Stimulated activated CD4-positive, alpha-beta T cell treated with anti-CD3 and anti-CD28 coated beads, Interleukin-2, amount 100 ng/mL, for 24 hours (primary cell): ENCODE measurements at places on chromosomes 2 and 18.

DNA sequence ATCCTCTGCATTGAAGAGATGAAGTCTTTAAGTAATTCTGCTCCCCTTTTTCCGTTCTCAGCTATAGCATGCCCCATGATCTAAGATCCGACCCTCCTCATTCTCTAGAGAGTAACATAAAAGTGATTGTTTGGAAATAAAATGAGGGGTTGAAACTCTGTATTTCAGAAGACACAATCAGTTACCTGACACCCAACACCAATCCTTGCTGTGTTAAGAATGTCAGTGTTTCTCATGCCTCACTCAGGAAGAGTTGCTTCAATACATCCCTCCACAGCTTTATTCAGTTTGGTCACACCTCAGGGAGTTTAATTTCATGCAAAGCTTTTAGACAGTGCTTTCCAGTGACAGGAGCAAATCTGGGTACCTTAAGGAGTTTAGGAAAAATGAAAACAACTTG is 49.9 kb upstream of the RBBP8 start:
- DNase-seq, result no peak

GRCh38 chr2:54658564-54659071 is 64.8 kb upstream of the EML6 start:
- DNase-seq, result no peak

DNA sequence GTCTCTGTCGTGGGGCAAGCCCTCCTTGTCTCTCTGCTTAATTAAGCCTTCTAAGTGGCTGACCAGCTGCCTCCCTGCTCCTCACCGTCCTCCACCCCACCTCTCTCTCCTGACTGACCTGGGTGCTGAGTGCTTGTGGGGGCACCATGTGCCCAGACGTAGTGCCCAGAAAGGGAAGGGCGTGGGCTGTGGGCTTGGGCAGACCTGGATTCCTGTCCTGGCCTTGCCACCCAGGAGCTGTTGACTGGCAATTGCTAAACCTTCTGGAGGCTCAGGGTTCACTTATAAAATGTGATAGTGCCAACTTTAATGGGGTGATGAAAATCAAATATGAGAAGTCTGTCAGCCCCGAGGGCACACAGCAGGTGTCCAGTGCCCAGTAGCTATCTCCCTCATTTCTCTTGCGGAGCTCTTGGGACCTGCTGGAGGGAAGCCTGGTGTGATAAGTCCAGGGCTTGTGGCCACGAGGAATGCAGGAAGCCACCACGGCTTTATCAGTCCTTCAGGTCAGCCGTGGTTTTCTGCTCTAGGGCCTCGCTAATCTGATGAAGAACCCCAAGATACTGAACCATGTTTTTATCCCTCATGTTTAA is 22.0 kb upstream of the INHBB start:
- DNase-seq, result no peak

DNA sequence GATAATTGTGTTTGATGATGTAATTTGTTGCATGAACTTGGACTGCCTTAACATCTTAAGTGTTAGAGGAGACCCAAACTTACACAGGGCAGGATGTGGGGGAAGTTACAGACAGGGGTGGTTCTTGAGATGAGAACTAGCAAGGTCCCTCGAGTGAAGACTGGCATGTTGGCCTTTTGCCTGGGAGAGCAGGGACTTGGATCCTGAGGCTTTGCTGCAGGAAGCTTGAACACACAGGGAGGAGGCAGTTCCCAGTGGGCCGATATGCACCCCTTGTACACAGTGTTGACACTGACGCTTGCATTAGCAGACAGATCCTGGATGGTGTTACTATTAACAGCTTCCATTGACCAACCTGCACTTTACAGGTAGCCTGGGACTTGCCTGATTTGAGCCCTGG is 47.5 kb downstream of the CHRNA1 start:
- no peak for DNase-seq

- DNase-seq, result no peak
Observed at GRCh38 chr2:199830531-199830930, 20.5 kb downstream of the FTCDNL1 start.

- DNase-seq, result no peak
Observed at GRCh38 chr2:183024339-183025095, 13.7 kb downstream of the NCKAP1 start.

DNA sequence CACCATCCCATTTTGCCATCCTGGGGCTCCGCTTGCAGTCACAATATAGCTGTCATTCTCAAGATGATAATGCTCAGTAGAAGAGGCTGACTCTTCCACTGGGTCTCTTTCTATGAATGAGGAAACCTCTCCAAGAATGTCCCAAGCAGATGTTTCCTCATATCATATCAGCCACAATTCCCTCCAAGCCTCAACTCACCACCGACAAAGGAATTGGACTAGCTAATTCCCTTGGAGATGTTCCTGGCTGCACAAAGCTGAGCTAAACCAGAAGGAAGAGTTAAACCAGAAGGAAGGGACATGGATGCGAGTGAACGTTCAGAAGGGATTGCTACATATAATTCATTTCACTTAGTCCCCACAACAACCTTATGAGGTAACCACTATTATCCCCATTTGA is 65.0 kb upstream of the NPAS2 start:
- DNase-seq, result no peak

GRCh38 chr2:28276807-28277206 is 115.9 kb upstream of the FOSL2 start:
- DNase-seq, result no peak

DNA sequence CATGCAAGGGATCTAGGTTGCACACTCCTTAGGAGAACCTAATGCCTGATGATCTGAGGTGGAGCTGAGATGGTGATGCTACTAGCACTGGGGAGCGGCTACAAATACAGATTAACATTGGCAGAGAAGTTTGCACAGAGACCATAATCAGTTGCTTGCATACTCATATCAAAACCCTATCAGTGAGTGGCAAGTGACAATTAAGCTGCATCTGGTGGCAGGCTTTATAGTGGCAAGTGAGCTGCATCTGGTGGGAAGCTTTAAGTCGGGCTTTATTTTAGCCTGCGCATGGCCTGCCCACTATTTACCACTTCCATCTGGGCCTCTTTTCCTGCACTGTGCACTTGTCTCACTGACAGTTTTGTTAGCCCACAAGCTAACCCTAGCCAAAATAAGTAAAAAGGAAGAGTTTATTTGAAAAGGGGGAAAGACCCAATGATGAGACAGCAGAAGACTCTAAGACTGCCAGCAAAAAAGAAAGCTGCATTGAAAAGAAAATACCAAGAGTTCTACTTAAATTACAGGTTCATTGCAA is 140.9 kb upstream of the B3GNT2 start:
- no peak for DNase-seq

- no peak for DNase-seq
Observed at GRCh38 chr2:10453905-10454298, 5.8 kb upstream of the ODC1 start.

DNA sequence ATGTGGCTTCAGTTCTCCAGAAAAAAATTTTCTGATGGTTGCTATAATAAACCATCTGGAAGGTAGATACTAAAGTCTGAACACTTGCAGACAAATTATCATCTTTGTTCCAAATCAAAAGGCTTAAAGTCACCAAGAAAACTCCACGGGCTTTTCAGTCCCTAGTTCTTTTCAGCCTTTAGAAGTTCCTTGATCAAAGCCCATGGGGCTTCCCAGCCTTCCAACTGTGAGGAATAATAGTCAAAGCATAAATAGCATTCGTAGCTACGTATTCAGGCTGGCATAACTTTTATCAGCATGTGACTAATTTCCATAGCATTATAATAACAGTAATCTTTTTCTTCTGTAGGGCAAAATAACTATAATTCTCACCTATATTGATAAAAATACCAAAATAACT is 13.9 kb downstream of the SCG2 start:
- DNase-seq, result no peak
